NK-92 treated with Interleukin-12 subunit alpha and Interleukin-12 subunit beta, amount 100 ng/mL, for 24 hours (cell line): ENCODE measurements at places on chromosomes 5 and 9.
A peak's percentile ranks its signal among the peaks of the same experiment; 100 is the strongest.

GRCh38 chr9:2765250-2765880 is 48.1 kb downstream of the KCNV2 start:
- DNase-seq, result no peak

DNA sequence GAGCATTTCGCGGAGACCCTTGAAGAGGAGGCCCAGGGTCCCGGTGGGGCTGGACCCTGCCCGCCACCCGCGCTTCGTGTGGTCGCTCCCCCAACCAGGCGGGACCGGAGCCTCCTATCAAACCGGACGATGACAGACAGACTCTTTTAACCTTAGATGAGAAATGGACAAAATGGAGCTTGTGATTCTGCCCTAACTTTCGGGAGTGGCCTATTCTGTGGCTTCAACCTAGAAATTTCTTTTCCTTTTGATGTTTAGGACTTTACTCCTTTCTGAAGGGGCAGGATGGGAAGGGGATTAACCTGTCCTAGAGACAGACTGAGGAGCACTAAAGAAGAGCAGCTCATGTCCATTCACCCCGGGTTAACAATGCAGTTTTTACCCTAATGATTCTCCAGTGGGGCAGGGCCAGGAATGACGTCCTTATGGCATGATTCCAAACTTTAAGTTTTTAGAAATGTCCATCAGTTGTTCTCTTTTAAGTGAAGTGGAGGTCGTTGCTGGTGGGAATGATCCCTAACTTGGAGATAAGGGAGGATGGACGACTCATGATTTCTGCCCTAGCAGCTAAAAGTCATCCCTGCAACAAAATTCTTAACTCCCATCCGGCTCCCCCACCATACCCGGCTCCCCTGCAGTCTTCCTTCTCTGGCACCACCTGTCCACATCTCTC is 1.0 kb downstream of the NIPSNAP3A start:
- no peak for DNase-seq

GRCh38 chr9:4594545-4594944 is 67.5 kb upstream of the PLPP6 start:
- DNase-seq, result no peak

- no peak for DNase-seq
These were observed 9.8 kb upstream of the ERAP1 start for GRCh38 chr5:96817506-96817905.

DNA sequence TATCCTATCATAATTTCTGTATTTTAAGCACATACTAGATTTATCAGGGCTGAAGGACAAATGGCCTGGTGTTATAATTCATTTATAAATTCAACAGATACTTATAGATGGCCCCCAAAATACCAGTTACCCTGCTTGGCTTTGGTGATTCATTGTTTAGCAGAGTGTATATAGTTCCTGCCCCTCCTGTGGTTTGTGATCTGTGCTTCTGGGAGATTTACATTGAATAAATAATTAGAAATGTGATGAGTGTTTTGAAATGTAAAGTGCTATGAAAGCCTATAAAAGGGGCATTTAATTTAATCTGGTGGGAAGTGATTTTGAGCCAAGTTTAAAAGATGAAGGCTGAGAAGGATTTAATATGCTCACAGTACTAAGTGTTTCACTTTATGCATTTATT is 36.7 kb upstream of the ZCCHC7 start:
- DNase-seq, result no peak

GRCh38 chr5:138364576-138364975 is 12.1 kb downstream of the KDM3B start:
- no peak for DNase-seq

GRCh38 chr5:143142596-143143435 is 260.7 kb downstream of the NR3C1 start:
- no peak for DNase-seq

DNA sequence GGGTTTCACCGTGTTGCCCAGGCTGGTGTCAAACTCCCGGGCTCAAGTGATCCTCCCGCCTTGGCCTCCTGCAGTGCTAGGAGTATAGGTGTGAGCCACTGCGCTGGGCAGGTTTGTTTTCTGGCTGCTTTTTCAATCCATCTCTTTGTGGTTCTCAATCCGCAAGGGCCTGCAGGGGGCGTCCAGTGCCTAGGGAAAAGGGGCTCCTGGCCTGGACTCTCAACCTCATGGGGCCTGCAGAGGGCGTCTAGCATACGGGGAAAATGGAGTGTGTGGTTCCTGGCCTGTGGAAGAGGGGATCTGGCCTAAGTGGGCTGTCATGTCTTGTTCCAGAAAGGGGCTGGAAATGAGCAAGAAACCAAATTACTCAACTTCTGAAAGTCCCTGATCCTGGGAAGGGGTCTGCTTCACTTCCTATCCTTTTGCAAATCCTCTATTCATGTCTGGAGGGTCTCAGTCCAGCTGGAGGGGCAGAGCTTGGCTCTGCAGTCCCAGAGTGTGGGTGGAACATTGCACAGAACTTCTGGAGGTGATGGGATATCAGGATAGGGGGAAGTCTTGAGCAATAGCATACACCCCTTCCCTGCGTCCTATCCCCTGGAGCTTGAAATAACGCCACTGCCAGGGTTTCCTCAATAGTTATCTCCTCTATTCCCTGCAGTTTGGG is 12.7 kb upstream of the CCL27 start:
- peak; percentile 49 for DNase-seq

DNA sequence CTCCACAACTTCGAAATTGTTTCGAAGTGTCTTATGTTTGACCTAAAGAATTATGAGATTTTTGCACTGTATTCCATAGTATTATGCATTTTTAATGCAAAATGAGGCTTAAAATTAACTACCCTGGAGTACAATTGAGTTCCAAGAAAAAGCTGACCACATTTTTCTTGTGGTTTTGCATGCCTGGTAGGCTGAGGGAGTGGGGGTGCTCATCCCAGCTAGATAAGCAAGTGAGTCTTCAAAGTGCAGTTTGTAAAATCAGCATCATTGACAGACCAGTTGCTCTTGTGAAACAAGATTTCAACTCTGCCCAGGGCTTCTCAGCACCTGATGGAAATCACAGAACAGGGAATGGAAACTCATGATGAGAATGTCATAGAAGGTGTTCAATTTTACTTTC is 17.0 kb upstream of the NDUFS4 start:
- no peak for DNase-seq

GRCh38 chr9:98129451-98129881 is 10.4 kb upstream of the TRIM14 start:
- no peak for DNase-seq

GRCh38 chr9:71767776-71768321 is 464 bp downstream of the CEMIP2 start:
- no peak for DNase-seq

- DNase-seq, result no peak
These were observed 300.9 kb downstream of the RFX3 start for GRCh38 chr9:3224931-3225330.

DNA sequence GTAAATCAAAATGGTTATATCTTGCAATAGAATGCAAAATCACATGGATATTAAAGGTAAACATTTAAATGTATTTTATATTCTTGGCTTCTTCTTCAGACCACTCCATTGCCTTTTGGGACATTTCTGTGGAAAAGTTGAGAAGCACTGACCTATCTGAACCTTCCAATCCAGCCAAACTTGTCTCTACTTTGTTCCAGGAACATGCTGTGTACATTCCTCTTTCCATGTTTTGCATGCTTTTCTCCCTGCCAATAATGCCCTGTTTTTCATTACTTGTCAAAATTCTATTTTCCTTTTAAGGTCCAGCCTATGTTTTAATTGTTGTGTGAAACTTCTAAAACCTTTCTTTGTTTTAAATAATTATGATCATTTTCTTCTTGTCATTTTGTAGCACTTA is 28.3 kb downstream of the JAK2 start:
- no peak for DNase-seq

- DNase-seq, result no peak
These were observed 458.8 kb downstream of the ICE1 start for GRCh38 chr5:5881294-5881693.

GRCh38 chr5:132831095-132831860 is 831 bp upstream of the SHROOM1 start:
- DNase-seq, result no peak

- no peak for DNase-seq
These were observed 5.2 kb downstream of the ARSB start for GRCh38 chr5:78979909-78980308.

DNA sequence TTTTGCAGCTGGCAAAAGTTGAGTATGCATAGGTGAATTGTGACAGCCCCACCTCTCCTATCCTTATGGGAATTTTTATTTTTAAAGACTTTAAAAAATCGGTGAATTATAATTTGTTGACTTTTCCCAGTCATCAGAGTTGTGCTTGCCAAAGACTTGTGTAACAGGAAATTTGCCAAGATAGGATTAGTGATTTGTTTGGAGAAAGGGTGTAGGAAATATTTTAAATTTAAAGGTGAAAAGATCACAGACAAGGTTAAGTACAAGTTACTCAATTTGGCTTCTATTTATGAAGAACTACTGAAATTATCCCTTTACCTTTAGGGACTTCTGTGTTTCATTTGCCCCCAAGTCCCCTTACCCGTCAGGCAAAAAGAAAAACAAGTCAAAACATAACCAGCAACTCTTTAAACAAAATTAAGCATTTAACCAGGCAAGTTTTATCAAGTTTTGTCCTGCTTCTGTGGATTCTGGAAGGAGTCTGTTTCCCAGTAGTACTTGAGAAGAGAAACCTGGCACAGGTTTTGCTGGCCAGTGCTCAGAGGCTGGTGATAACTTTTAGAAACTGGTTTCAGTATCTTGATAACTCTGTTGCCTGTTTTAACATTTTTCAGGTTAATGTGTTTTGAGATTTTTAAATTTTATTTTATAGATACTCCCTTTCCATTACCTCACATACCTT is 285.4 kb downstream of the MAST4 start:
- DNase-seq, result no peak

GRCh38 chr5:62717301-62717933 is 138.8 kb downstream of the LRRC70 start:
- DNase-seq, result no peak

- no peak for DNase-seq
These were observed 65.2 kb downstream of the JMY start for GRCh38 chr5:79301046-79301712.

- no peak for DNase-seq
These were observed 90.2 kb downstream of the TMEM174 start for GRCh38 chr5:73263001-73263710.

GRCh38 chr9:84953797-84954705 is 284.5 kb downstream of the NTRK2 start:
- DNase-seq, result no peak

DNA sequence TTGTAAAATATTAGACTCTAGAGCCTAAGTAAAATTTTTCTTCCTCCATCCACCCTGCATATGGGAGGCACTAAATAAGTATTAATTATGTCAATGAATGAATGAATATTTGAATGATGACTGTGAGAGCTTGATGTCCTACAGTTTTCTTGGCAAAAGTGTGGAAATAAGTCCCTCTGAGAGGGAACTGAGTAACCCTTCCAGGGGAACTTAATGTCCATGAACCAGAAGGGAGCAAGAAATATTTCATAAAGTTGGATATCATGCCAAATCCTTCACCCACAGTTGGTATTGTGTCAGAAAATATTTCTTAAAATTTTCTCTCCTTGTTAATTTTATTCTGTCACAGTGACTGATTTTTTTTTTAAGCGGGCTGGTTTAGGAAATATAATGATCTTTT is 36.6 kb downstream of the NNT start:
- no peak for DNase-seq

GRCh38 chr5:177489119-177489716 is 8.2 kb downstream of the PDLIM7 start:
- no peak for DNase-seq

- no peak for DNase-seq
These were observed 389.1 kb upstream of the KIF2A start for GRCh38 chr5:61916621-61917620.

DNA sequence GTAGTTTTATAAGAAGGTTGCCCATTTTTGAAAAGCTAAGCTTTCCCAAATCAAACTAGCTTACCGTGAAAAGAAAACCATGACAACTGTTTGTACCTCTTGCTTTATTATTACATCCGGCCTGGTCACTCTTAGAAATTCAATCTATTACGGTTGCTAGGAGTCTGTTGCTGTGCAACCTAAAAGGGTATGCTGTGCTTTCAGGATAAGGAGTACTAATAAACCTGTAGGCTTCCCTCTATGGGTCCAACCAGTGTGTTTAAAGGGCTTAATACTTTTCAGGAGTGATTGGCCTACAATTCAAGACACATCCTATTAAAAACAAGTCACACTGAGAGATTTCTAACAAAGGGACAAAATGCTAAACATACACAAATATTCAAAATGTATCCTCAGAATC is 27.1 kb downstream of the RFX3 start:
- no peak for DNase-seq

GRCh38 chr5:2269656-2270055 is 386.9 kb upstream of the IRX4 start:
- DNase-seq, result no peak

DNA sequence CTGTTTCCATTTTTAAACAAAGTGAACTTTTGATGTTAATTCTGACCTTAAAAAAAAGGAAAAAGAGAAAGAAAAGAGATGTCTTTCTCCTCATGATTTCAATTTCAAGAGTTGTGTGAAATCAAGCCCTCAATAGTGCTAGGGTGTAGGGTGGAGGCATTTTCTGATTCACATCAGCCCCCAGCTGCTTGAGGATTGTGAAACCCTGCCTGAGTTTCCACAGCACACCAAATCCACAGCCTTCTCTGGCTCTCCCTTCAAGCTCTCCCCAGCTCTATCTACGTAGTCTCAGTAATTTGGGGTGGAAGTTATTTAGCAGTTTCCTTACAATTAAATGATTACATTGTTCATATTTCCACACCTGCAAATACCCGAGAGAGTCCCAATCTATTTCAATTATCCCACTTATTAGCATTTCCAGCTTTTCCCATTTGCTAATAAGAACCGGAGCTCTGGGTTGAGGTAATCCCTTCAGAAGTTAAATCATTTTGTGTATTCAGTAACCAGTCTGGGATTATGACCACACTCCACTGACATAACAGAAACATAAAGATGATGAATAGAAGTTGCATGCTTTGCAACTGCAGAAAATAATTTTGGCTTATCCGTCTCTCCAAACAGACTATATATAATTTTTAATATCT is 54.9 kb downstream of the MTX3 start:
- no peak for DNase-seq

DNA sequence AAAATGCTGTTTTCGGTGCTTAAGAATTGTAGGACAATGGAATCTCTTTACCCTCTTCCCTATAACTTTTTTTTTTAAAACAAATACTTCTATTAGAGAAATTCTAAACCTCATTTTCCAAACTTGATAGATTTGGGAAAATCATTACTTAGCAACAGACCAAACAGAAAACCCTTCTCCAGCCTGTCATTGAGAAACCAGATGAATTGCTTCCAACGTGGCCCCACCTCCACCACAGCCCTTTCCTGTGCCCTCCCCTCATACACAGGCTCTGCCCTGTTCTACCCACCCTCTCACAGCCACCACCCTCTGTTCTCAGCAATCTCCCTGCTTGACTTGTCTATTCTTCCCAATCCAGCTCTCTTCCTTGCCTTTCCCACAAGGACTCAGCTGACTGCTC is 221.2 kb downstream of the DMRT2 start:
- DNase-seq, result no peak
